ENCODE measurements at places on chromosomes 13 and 19.

DNA sequence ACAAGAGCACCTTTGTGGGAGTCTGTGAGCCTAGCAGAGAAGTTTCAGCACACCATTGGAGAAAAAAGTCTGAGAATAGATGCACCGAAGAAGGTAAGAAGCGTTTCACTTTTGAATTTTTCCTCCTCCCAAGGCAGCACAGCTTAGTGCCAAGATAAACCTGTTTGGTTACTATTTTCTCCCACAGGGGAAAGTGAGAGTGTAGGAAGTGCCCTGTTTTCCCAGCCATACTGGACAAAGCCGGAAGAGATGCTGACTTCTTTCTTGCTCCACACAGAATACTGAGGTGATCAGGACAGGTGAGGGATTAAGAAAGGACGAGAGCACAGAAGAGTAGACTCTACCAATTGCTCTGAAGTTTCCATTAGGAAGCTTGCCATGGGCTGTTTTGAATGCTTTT, 1011.0 kb upstream of the MIR17HG start:
- no peak for DNase-seq

- no peak for DNase-seq
Measured at GRCh38 chr13:73451221-73452029, 392.6 kb downstream of the KLF5 start.

DNA sequence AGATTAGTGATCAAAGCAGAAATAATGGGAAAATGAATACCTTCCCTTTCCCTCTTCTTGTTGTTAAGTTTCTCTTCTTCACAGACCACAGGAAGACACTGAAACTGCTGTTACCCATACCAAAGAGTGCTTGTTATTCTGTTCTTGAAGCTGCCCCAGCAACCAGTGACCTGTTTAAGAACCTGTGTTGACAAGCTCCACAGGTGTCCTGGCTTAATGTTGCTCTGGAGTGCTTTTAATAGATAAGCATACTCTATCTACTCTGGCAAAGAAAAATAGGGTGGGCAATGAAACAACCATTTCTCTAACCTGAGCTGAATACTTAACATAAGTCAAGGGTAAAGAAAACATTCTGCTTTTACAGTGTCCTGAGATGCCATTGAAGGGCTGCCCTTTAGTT, 506.7 kb upstream of the GPC6 start:
- DNase-seq = no peak

- DNase-seq = no peak
Measured at GRCh38 chr13:25783601-25784024, 268.2 kb downstream of the SHISA2 start.

GRCh38 chr19:31955061-31955460, 390.3 kb upstream of the ZNF507 start:
- DNase-seq = no peak

DNA sequence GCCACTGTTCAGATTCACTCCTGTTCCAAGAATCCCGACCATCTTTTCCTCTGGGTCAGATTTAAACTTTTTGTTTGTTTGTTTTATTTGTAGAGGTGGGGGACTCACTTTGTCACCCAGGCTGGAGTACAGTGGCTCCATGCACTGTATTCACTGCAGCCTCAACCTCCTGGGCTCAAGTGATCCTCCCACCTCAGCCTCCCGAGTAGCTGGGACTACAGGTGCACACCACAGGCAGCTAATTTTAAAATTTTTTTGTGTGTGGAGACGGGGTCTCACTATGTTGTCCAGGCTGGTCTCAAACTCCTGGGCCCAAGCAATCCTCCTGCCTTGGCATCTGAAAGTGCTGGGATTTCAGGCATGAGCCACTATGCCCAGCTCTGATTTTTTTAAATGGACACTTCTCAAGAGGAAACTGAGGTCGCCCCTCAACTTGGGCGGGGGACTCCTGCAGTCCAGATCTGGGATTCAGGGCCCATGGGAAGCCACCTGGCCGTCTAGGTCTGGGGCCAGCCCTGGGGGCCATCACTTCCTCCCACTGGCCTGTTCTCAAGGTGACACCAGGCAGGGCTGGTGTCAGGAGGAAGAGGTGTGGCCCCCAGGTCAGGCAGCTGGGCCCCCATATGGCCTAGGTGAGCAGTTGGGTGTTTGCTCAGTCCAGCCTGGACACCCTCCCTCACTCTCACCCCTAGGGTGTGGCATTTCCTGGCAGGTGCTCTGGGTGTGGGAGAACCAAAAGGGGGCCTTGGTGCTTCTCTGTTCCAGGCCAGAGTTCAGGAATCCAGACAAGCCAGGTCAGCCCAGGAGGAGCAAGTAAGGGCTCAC, 1.3 kb downstream of the B3GNT3 start:
- DNase-seq = no peak

DNA sequence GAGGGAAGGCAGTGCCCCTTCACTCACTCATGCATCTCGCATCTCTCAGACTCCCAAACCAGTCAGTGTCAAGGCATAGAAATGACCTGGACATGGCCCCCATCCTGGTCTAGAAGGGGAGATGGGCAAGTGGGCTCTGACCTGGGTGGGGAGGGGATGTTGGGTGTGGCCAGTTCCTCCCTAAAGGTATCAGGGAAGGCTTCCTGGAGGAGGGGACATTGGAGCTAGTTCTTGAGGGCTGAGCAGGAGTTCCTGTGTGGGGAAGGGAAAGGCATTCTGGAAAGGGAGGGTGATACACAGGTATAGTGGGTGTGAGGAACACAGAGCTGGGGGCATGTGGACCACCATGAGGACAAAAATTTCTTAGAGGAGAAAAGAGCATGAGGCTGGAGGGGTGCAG, 4.0 kb downstream of the IL4I1 start:
- DNase-seq = no peak

- no peak for DNase-seq
Measured at GRCh38 chr19:19262190-19263057, 10.7 kb downstream of the TM6SF2 start.

DNA sequence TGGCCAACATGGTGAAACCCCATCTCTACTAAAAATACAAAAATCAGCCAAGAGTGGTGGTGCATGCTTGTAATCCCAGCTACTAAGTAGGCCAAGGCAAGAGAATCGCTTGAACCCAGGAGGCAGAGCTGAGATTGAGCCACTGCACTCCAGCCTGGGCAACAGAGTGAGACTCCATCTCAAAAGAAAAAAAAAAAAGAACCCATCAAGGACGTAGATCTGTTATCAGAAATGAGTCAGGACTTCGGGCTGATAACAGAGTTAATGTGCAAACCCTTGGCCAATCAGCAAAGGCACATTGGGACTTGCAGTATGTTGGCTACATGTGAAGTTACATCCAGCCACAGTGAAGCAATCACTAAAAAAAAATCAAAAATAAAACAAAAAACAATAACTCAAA, 4.8 kb upstream of the LGALS7B start:
- DNase-seq = no peak

DNA sequence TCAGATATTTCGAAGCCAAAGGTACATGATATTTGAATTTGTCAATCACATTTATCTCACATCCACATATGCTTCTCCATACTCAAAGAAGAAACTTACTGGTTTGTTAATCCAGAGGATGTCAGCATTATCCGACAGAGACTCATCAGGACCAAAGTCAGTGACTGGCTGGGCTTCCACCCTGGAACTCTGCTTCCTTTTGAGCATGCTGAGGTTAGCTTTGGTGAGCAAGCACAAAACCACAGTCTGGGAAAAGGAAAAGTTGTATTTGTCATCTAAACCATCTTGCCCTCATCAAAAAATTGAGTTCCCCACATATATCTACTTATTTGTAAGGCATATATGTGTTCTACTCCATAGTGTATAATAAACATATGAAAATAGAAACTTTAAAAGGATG, 17.4 kb downstream of the NALCN start:
- no peak for DNase-seq

DNA sequence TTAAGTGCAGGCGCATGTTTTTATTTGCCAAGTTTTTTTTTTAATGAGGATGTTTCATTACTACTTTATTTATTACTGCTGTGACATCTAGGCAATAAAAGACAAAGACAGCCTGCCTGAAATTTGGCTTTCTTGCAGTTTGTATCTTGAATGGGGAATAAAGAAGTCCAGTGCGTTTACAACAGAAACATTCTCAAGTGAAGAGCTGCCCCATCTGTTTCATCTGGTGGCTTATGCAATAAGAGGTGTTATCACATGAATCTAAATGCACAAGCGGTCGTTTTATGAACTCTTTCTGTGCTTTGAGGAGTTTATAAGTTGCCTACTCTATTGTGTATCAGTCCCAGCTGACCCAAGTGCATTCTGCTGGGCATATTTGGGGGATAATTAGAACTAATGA, 12.6 kb upstream of the MAB21L1 start:
- no peak for DNase-seq

DNA sequence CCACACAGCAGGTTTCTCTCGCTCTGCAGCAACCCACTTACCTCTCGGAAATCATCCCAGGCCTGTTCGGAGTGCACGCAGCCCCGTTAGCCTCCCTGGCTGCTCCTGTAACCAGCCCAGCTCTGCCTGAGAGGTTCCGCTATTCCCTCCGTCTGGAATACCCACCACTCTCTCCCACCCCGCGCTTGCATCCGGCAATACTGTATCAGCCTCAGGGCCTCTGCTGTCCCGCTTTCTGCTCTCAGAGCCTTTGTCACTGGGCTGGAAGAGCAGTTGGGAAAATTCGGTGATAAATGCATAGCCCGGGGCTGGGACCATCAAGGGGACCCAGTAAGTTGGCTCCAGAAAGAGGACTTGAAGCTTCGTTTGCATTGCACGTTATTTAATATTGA, 759 bp upstream of the TLE6 start:
- no peak for DNase-seq

- DNase-seq = no peak
Measured at GRCh38 chr13:48144413-48145035, 49.6 kb upstream of the MED4 start.

GRCh38 chr19:19510432-19510831, 4.9 kb downstream of the TSSK6 start:
- no peak for DNase-seq

DNA sequence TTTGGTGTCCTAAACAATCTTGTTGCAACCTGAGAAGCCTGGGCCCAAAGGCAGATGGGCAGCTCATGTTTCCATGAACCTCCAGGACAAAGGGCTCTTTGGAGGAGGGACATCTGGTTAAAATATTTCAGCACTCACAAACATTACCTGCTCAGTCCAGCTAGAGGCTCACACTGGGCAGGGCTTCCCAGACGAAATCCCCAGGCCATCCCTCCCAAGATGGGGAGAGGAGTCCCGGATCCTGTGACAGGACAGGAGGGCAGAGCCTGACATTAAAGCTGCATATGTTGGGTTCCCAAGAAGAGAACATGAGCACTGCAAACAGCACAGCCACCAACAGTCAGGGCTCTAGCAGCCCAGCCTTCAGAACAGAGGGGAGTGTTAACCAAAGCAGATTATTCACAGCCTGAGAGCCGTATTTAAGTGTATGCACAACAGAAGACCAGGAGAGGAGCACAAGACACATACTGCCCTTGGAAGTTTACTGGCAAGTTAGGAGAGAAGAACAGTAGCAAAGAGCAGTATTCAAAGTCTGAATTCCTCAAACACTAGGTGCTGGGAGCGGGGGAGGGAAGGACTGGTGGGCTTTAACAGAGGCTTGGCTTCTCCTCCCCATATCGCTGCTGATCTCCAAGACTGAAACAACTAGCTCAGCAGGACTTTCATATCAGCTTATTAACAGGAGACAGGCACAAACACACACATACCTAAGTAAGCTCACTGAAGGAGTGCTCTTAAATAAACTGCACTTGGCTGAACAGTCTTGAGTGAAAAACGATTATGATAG, 12.3 kb downstream of the ATP7B start:
- DNase-seq = no peak

DNA sequence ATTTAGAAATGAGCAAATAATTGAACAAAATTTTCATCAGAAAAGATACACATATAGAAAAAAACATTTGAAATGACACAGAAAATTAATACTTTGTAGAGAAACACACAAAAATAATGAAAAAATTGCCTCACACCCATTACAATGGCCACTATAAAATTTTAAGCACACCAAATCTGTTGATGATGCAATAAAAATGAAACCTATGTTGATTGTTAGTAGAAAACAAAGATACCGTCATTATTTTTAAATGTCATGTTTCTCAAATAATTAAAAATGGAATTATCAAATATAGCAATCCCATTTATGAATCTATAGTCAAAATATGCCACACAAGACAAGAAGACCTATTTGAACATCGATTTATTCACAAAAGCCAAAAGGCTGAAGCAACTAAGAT, 90.5 kb downstream of the ZNF708 start:
- no peak for DNase-seq

DNA sequence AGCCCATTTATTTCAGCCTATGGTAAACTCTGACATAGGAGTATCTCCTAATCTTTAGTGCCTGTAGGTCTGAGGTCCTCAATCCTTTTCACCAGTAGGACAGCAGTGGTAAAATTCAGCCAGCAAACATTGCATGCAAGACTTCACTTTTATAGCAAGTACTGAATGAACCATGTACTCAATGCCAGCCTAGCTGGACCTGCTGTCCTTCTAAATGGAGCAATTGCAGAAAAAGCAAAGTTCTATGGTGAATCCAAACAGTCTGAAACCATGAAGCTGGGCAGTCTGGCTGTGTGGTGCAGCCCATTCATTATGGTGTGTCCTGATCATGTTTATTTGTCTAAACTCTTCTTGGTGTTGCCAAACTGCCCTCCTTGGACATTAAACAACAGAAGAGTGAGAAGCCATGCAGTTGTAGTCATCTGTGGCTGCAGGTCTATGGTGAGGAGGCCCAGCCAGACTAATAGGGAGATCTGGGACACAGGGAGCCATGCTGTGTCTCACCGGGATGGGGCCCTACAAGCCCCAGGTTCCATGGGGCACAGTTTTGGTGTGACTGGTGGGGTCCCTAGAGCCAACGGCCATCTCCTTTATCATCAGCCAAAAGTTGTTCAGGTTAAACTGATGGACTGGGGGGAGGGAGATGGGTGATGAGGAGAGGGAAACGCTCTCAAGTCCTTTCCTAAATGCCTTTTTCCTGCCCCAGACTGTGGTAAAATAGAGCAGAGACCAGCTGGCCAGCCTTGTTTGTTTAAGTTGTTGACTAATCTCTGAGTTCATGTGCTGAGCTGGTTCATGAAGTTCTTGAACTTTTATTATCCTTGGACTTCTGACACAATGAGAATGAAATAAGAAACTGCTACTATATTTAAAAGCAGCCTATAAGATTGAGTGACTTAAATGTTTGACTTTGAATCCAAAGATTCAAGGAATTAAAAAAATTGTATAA, 20.6 kb upstream of the TNFSF11 start:
- DNase-seq = no peak

DNA sequence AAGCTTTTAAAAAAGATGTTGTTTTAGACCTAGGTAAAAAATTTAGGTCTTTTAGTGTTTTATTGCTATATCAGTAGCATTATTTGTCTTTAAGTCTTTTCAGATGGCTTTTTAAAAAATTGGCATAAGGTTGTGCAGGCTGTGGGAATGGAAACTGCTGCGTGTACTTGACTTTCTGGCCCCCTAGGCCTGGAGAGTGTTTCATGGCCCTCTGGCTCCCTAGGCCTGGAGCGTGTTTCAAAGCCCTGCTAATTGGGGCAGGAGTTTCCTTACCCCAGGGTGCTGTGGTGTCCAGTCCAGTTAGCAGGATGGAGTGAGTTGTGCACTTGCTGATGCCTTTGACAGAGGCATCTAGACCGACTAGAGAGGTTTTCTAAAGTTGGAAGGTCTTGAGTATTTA, 23.8 kb downstream of the PRAM1 start:
- DNase-seq = no peak

- DNase-seq = no peak
Measured at GRCh38 chr13:39580881-39581575, 22.0 kb downstream of the LHFPL6 start.

GRCh38 chr19:46921071-46921470, 60.3 kb downstream of the ARHGAP35 start:
- no peak for DNase-seq
